ENCODE measurements at places on chromosomes 1 and 21.

- DNase-seq, result no peak
Measured at GRCh38 chr1:200452850-200453552, 43.2 kb upstream of the ZNF281 start.

DNA sequence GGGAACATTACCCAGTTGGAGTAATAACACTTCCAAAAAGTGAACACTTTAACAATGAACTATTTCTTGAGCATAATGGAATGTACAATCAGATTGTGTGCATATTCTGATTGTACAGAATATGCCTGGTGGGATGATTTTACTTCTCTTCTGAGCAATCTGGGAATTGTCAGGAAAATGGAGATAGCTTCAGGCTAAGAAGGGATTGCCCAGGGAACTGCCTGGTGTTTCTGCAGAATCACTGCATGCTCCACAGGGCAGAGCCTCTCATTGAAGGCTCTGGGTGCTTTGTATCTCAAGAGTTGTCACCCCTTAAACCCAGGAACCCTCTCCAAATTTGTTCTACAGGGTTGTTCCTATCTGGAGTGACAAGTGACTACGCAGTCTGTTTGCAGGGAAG, 51.2 kb downstream of the UTP25 start:
- no peak for DNase-seq

DNA sequence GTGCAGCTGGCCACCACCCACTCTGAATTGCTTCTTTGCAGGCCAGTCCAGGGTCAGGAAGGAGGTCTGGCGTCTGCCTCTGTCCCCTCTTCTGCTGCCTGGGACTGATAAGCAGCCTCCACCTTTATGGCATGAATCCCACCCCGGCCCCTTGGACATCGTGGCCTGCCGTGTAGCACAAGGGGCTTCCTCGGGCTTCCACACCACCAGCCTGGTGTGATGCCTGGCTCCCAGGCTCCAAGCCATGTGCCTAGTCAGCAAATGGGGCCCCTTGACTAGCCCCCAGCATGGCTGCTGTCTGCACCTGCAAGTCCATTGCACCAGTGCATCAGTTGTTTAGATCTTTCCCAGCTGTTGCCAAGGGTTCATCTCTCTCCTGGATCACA, 9.9 kb upstream of the ARF1 start:
- no peak for DNase-seq

GRCh38 chr1:32353431-32353830, 8.9 kb downstream of the FAM229A start:
- DNase-seq, result no peak

- DNase-seq, result no peak
Measured at GRCh38 chr21:44926331-44927101, 5.8 kb upstream of the ITGB2 start.

DNA sequence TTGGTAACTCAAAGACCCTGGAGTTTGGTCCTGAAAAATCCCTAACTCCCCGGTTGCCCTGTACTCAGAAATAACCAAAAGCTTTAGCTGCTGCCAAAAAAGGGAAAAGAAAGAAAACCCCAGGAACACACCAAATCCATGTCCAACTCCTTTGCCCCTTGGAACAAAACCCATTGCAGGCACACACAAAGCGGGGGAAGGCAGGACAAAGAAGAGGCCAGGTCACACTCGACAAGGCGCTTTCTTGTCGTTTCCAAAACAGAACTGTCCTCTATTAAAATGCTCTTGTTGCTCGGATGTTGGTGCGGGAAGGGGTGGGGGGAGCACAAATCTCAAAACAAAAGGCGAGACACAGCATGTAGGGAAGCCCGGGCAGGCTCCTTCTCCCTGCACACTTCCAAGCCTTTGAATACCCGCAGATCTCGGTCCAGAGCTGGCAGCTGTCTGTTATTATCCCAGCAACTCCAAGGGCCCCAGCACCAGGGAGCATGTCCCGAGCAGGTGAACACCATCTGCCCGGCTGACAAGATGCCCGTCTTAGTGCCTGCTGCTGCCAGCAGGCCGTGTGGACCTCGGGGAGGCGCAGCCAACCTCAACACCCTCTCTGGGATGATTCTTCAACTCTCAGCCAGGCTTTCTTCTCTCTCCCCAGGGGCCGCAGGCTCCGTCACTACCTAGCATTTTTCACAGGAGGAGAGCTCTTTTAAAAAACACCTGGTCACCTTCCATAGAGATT, 96.4 kb downstream of the SSBP3 start:
- DNase-seq, result no peak

- no peak for DNase-seq
Measured at GRCh38 chr1:212452323-212453155, 19.8 kb downstream of the NENF start.

DNA sequence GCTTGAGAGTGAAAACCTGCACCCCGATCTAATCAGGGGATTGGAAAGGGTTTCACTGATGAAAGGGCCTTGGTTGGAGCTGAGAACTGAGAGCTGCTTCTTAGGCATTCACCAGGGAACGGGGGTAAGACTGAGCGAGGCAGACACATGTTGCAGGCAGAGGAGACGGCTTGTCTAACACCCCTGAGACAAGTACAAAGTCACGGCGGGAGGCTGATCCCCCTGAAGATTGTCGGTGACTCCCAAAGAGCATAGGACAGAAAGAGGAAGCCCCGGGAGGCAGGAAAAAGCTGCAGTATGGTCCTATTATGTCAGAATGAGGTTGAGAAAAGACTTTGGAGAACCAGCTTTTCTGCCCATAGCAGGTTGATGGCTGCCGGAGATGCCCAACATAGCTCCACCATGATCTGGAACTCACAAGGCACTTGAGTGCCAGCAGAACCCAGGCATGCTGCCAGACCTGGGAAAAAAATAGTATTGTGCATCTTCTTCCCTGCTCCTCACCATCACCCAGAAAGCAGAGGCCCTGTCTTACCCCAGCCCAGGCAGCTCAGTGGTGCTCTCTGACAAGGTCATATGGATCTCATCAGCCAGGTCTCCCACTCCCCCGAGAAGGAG, 463.9 kb upstream of the PROX1 start:
- DNase-seq, result no peak

DNA sequence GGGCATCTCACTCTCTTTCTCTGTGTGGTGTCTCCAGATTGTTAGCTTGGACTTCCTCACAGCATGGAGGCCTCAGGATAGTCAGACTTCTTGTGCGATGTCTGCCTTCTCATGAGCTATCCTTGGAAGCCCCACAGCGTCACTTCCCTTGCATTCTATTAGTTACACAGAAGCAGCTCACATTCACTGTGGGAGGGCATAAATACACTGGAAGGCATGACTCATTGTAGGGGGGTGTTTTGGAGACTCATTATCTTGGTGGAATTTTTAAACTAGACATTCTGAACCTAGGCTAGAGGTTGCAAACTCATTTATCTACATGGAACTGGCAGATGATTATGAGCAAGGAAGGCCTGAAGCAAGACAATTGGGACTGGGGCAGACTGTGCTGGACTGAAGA, 21.4 kb upstream of the FASLG start:
- DNase-seq, result no peak

GRCh38 chr1:25178917-25179561, 53.3 kb downstream of the SYF2 start:
- no peak for DNase-seq

DNA sequence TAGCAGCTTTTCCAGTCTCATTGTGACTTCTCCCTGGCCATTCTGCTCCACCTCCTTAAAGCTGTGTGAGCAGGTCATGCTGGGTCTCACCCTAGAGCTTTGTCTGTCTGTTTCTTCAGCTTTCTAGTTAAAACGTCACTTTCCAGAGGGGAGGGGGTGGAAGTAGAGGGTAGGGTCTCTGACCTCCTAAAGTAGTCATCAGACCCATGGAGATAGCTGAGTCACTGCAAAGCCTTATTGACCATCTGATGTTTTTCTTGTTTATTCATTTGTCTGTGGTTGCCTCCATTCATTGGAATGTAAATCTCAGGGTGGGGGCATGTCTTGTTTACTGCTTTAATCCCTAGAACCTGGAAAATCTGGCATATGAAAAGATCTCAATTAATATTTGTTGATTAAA, 52.7 kb downstream of the ELF3 start:
- DNase-seq, result no peak

GRCh38 chr1:101265684-101266083, 28.9 kb downstream of the S1PR1 start:
- DNase-seq, result no peak

DNA sequence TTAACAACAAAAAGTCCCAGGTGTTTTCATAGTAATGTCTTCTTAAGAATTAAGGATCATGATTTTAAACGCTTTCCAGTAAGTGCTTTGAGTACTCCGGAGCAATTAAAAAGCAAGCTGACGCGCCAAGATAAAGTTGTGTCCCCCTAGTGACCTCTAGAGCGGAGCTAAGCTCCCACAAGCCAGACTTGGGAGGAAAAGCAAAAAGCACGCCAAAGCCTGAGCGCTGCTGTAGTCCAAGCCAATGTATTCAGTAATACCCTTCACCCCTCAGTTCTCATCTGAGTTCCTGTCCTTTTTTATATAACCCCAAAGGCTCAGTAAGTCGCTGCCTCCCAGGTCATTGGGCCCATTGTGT, 3.5 kb upstream of the SLC44A5 start:
- DNase-seq, result no peak

DNA sequence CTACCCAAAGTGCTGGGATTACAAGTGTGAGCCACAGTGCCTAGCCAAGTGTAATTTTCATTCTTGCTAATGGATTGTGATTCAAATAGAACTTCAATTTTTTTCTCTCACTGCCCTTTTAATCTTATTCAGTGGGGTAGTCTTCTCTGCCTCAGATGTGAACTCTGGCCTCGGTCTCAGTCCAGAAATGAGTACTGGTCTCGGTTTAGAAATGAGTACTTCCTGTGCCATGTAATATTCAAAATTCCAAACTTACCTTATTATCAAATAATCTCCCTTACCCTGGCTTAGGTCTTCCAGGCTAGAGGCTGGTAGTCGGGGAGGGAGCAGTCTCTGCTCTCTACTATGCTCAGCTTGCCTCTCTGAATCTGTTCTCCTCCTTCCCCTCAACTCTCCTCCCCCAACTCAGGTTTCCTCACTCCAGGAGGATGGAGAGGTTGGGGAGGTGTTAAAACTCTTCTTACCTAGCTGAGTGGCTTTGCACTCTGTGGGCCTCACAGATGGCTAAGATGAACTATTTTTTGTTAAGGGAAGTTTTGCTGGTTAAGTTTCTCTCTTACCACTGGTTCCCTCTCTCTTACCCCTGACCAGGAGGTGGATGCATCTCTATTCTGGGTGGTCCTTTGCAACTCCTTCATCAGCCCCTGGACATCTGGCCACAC, 4.8 kb upstream of the SLAMF9 start:
- no peak for DNase-seq

- DNase-seq, result no peak
Measured at GRCh38 chr1:14926229-14926628, 227.3 kb upstream of the TMEM51 start.

- DNase-seq, result no peak
Measured at GRCh38 chr1:166950156-166950555, 25.2 kb downstream of the ILDR2 start.

DNA sequence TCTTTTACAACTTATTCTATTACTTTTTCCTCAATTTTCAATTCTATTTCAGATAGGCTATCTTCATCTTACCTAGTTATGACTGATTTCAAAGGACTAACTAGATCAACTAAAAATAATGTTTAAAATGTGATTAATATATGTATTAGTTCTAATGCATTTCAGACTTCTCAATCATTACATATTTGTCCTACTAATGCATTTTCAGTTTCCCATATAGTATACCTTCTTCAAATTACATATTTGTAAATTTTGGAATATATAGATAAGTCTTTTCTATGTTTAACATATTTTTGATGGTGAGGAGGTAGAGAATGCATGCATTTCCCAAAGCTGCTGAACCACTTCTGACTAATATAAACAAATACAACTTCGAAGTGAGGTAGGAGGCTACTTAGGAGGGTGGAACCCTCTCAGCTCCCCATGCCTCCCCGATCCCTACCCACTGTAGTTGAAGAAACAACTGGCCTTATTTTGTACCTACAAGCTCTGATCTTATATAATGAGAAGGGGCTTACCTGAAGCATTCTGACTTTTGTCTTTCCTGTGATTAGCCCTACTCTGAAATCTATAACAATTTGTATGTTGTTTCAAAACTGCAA, 1.7 kb downstream of the TRMT1L start:
- no peak for DNase-seq

DNA sequence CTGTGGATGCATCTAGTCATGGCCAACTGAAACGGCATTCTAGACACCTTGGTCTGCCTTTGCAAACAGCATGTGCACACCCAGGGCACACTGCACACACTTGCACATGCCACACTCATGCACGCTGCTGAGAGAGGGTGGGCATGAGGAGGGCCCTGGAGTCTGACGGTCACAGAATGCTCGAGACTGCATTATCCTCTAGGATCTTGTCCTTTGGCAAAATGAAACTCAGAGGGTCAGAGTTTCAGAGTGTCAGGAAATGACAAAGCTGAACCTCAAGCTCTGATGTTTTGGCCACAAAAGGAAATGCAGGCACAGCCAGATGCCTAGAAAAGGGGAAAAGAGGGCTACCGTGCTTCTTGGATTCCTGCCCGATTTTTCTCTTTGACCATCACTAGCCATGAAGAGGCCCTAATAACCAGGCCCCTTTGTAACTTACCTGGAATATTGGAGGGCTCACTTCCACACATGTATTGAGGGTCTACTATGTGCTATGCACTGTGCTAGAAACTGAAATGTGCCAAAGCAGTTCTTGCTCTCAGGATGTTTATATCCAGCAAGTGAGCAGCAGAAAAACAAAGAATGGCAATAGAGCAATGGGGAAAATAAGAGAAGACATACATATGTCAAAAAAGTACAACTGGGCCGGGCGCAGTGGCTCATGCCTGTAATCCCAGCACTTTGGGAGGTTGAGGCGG, 65.4 kb downstream of the TOMM20 start:
- DNase-seq, result no peak

GRCh38 chr1:177131723-177132122, 32.8 kb downstream of the ASTN1 start:
- DNase-seq, result no peak

DNA sequence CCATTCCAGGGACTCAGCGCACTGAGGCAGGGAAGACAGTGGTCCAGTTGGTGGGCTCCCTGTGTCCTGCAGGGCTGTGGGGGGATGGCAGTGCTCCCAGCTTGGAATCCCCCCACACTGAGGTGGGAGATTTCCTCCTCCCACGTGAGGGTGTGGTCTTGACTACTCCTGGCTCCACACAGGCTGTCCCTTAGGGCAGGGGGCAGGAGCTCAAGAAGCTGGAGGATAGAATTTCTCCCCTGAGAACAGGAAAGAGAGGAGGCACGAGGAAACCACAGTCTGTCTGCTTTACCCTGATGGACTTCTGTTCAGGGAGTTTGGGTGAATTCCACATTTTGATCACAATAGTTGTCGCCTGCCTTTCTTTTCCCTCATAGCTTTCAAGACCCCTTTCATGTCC, 62.1 kb downstream of the CACNA1E start:
- DNase-seq, result no peak

- DNase-seq, result no peak
Measured at GRCh38 chr1:8323706-8324105, 5.8 kb downstream of the SLC45A1 start.

- DNase-seq, result no peak
Measured at GRCh38 chr1:89877756-89878155, 56.9 kb downstream of the LRRC8D start.

DNA sequence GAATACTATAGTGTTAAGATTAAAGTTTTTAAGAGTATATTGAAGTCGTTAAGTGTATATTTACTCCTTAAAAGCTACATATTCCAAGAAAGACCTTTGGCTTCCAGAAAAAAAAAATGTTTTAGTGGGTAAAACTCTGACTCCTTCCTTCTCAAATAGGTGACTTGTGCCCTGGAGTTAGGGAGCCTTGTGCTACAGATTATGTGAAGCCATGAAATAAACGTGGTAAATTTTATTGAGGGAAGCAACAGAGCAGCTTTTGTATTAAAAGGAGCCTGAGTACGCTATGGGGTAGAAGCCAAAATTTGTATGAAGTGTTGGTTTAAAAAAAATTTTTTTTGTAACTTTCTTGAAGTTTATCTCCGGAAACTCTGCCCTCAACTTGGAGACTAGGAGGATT, 994 bp downstream of the RO60 start:
- DNase-seq, result no peak
